Fibroblast of skin of right biceps (primary cell): ENCODE measurements at places on chromosomes 7 and 10.

DNA sequence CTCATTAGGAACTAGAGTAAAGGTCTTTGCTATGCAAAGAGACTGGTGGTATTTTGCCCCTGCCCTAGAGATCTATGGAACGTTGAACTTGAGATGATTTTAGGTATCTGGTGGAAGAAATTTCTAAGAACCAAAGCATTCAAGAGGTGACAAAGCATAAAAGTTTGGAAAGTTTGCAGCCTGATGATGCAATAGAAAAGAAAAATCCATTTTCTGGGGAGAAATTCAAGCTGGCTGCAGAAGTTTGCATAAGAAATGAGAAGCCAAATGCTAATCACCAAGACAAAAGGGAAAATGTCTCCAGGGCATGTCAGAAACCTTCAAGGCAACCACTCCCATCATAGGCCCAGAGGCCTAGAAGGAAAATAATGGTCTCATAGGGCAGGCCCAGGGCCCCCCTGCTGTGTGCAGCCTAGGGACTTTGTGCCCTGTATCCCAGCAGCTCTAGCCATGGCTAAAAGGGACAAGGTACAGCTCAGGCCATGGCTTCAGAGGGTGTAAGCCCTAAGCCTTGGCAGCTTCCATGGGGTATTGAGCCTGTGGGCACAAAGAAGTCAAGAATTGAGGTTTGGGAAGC lies 16.5 kb downstream of the TFPI2 start:
- DNase-seq: no peak

DNA sequence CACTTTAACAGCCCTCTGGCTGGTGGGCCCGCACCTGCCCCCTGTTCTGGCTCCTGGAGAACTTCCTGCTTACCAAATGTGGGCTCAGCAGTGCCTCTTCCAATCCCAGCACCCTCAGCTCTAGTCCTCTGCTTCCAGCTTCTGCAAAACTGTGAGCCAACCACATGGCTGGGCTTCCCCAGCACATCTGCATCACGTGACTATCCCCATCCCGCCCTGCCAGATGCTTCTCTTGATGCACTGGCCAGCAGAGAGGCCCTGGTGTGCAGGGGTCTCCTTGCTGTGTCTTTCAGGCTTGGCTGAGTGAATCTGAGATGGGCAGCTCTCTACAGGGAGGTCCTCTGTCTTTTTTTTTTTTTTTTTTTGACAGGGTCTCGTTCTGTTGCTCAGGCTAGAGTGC lies 43.8 kb upstream of the DMBT1 start:
- no peak for DNase-seq

DNA sequence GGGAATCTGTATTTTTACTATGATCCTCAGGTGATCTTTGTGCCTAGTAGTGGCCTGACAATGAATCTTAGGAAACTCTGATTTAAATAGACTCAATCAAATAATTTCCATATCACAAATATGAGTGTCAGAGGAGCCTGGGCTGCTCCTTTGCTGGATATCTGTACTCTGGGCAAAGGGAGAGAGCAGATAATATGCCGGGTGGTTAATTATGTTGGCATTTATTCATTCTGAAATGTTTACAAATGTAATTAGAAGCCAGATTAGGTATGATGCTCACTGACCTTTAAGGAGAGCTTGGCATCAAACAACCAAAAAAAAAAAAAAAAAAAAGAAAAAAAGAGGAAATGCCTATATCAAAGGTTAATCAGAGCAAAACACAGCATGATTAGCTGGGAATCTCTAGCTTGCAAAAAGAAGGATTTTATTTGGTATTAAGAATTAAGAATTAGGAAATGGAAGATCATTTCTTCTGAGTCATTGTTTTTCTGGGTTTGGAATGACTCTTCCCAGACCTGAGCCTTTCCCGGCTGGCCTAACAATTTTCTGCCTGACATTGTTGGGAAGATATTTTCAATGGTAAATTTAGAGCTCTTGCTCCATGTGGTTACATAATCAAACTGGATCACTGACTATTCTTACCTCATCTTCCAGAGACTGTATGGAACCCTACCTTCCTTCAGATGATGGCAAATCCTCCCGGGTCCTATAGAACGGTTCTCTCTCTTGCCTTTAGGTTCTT lies 365.3 kb downstream of the REEP3 start:
- DNase-seq: peak; percentile 27

GRCh38 chr10:127804696-127805095 lies 67.7 kb downstream of the FOXI2 start:
- DNase-seq: no peak

DNA sequence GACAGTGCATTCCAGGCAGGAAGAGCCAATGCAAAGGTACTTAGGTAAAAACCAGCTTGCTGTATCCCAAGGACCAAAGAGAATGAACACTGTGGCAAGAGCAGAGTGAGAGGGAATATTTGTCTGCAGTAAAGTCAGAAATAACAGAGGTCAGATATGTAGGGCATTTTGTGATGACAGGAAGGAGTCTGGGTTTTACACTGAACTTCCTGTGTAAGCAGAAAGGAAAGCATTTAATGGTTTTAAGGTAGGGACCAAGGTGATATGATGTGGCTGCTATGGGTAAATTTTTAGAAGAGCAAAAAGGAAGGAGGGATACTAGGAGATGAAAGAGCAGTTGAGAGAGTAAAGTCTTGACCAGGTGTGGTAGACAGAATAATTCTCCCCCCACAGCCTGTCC lies 10.1 kb downstream of the ABCB1 start:
- DNase-seq: no peak

DNA sequence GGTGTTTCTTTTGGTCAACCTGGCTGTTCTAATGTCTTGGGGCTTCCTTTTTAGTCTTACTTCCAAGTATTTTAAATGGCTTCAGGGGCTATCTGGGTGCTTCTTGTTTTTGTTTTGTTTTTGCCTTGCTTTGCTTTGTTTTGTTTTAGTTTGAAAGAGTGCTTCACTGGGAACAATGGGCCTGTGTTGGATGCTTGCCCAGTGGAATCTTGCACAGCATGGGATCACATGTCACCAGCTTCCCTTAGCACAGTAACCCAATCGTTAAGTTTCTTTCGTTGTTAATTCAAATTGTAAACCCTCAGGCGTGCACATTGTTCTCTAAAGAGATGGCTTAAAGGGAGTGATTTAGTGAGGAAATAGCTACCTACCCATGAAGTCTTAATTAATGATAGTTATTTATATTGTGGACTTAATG lies 8.9 kb downstream of the COL17A1 start:
- DNase-seq: no peak

GRCh38 chr10:102735065-102735562 lies 8.6 kb upstream of the WBP1L start:
- DNase-seq: peak; percentile 22

DNA sequence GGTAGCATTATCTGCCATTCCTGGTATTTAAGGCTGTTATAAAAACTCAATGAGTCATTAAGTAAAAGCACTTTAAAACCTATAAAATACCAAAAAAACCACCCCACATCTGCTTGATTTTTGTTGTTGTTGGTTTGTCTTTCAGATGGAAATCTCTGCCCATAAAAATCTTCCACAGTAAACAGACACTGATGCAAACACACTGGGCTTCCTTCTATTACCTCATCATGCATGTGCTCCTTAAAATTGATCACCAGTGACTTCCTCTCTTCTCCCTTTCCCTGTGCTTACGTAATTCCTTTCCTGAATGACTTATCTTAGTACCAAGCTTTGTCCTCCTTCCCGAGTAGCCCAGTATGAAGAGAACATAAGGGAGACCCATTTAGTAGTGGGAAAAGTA lies 167.2 kb downstream of the EVX1 start:
- no peak for DNase-seq

- DNase-seq: no peak
Measured at GRCh38 chr10:122564980-122565379, 4.4 kb downstream of the DMBT1 start.

DNA sequence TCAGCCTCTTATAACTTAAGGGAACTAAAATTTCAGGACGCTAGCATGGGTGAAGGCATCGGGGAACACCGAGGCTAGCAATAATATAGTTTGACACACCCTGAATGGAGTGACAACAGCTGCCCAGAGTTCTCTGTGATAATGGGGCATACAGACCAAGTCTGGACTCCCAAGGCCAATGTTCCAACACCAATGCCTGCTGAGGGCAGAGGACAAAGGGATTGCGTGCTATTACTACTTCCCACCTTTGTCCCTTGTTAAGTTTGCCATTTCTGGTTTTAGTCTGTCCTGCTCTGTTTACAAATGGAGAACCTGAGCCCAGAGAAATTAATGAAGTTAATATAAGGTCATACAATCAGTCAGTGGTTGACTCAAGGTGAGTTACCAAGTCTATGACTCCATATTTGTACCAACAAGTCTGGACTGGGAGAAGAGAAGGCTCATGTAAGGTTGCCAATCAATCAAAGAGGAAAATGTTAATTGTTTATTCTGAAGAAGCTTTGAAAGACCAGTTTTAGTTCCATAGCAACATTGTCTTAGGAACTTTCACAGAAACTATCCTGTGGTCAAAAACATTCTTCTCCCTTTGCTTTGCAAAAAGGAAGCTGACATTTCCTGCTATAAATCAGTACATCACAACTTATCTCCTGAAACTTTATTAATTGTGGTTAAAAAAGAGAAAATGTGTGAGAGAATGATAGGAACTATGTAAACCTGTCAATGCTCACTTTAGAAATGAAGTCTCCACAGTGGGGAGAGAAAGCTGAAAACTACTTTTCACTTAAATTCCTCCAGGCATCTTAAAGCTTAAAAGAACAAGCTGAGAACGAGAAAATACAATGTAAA lies 74.5 kb downstream of the CCDC6 start:
- no peak for DNase-seq

- peak; percentile 63 for DNase-seq
Measured at GRCh38 chr10:46228563-46229071, 58.2 kb upstream of the ANTXRL start.

DNA sequence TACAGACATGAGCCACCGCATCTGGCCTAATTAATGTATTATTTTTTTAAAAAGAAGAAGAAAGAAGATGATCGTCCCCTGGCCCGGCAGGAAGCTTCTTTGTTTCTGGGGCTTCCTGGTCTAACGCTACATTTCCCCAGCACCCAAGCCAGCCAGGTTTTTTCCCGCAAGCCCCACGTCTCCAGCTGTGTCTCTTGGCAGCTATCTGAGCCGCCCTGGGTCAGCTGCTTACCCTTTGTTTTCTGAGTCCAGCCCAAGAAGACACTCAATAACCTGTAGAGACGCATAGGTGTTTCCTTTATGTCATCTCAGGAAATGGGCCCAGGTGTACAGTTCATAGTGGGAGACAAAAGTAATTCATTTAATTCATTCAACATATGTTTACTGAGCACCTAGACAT lies 110.2 kb downstream of the MTPAP start:
- DNase-seq: no peak

- DNase-seq: peak; percentile 51
Measured at GRCh38 chr7:151244196-151244840, 4.2 kb downstream of the SMARCD3 start.

- DNase-seq: peak; percentile 89
Measured at GRCh38 chr7:43639858-43640491, 57.1 kb downstream of the STK17A start.

DNA sequence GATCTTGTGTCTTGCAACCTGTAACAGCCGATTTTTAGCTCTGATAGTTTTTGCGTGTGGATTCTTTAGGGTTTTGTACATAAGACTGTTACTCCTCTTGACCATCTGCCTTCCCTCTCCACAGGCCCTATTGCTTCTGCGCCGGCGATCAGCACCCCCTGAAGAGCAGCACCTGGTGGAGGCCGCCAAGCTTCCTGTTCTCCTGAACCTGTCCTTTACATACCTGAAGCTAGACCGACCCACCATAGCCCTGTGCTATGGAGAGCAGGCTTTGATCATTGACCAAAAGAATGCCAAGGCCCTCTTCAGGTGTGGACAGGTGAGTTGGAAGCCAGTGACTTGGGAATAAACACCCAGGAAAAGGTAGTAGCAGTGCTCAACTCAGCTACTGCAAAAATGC lies 12.6 kb downstream of the FKBP6 start:
- DNase-seq: no peak

DNA sequence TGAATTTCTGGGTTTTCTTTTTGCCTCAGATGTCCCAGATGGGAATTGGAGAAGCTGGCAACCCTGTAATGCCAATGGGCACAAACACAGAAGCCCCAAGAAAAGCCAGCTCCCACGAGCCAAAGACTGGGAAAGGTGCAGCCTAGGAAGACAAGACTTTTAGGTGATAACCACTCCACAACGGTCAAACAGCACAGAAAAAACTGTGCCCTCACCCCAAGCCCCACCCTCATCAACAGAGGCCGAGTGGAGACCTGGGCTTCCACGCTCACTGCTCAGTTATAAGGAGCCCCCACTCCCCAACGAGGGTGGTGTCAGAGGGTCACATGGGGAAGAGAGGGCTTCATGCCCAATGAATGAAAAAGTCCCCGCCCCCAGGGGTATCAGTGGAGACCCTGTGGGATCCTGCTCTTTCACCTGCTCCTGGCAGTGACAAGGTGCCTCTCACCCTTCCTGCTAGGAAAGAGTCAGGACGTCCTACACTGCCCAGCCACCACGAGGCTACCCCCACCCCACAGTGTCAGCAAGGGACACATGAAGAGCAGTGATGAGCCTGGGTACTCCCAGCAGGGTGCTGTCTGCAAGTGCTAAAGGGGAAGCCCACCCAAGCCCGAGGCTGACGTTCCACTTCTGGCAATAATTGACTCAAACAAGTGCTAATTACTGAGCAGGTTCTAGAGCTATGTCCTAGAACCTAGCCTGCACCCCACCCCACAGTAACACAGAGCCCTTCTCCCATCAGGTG lies 8.3 kb downstream of the TMEM273 start:
- DNase-seq: no peak

DNA sequence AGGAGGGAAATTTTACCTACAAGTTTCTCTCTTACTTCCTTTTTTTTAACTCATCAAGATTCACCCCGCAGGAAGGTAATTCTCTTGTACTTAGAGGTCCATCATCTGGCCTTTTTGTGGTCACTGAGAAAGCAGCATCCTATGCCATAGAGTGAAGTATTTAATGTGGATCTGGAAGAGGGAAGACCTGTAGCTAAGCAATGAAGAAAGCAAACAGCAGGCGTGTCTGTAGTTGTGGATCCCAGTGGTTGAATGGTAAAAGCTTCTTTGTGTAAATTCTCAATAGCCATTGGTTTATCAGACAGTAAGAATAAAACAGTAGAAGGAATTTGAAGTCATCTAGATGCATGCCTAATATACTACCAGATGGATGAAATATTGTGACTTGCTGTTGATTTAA lies 196.4 kb downstream of the ANKRD7 start:
- no peak for DNase-seq
